ENCODE measurements at places on chromosomes 1 and 21. TPM values are rescaled to one million over a fixed set of nuclear protein-coding genes. Genes with fewer than 3 reads are reported as not detected.

GRCh38 chr1:172698224-172698623 lies 39.3 kb downstream of the FASLG start:
- DNase-seq: no peak

DNA sequence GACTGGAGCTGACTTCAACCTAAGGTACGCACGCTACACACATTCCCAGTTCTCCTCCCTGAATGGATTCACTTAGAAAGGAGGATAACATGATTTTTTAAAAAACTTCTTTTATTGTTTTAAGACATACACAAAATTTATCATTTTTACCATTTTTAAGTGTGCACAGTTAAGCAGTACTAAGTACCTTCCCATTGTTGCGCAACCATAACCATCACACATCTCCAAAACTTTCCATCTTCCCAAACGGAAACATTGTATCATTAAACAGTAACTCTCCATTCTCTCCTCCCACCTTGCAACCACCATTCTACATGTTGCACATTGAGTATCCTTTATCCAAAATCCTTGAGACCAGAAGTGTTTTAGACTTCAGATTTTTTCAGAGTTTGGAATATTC lies 36.2 kb upstream of the SEC16B start:
- DNase-seq: no peak

DNA sequence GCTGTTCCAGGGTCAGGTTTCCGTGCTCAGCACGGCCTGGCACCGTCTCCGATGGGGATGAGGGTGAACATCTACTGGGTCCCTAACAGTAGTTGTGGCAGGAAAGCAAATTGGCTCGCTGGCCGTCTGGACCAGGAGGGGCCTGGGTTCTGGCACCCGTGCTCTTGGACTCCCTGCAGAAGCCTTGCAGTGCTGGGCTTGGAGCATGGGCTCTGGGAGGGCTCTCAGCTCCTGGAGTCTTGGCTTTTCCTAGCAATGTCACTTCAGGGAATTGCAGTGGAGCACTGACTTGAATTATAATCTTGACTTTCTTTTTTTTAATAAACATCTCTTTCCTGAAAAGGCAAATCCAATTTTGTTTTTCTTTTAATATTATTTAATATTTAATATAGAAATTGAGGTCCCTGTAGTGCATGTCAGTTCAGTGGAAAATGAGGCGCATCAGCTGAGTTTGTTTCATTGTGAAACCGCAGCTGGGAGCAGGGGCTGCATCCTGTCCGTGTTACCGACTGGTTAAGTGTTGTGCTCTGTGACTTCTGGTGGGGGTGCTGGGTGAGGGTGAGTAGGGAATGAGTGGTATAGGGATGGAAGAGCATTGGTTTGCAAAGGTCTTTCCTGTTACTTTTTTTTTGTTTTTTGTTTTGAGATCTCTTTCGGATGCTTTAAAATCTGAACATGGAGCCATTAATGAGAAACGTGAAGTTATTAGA lies 64.1 kb downstream of the PEX14 start:
- no peak for DNase-seq

DNA sequence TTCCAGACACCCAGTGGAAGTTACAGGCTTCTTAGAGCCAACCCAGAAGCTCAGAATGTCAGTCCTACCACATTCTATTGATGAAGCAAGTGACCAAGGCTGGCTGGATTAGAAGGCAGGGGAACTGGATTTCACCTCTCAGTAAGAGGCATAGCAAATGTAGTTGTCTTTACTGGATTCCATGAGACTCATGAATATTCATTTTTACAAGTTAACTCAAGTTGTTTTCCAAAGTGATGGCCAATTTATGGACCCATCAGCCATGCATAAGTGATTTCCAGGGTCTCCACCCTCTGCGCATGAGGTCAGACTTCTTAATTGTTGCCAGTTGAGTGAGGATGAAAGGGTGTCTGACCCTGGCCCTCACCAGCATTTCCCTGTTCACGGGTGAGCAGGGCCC lies 426.8 kb upstream of the VAMP3 start:
- peak; percentile 25 for DNase-seq

DNA sequence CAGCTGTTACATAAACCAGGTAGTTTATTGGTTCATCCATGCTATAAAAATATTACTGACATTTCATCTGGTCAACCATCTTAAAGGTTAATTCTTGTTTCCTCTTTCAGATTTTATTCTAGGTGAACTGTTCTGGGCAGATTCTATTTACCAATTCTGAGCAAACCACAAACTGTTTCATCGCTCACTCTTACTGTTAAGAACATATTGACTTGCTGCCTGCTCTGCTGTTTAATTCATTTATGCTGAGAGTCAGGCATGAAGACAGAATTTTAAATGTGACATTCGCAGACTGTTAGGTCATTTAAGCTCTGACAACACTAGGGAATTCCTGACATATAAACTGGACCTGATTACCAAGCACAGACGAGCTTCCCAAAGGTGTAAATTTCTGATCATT lies 98.3 kb downstream of the PIGK start:
- no peak for DNase-seq

DNA sequence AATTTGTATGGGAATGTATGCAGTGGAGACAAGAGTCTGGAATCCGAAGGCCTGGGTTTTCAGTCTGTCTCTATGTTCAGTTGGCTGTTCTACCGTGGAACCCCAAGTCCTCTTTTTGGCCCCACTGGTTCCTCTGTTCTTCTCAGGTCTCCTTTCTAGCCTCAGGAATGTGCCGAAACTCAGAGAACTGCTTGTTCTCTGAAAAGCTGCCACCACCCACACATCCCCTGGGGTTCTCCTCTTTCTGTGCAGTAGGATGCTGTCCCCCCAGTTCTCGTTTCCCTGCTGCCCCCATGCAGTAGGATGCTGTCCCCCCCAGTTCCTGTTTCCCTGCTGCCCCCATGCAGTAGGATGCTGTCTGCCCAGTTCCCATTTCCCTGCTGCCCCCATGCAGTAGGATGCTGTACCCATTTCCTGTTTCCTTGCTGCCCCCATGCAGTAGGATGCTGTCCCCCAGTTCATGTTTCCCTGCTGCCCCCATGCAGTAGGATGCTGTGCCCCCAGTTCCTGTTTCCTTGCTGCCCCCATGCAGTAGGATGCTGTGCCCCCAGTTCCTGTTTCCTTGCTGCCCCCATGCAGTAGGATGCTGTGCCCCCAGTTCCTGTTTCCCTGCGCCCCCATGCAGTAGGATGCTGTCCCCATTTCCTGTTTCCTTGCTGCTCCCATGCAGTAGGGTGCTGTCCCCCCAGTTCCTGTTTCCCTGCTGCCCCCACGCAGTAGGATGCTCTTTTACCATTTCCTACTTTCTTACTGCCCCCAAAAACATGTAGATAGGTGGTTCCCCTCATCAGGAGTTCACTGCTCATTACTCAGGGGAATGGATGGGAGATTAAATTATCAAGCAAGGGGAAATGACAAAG lies 35.3 kb downstream of the OPTC start:
- DNase-seq: no peak

DNA sequence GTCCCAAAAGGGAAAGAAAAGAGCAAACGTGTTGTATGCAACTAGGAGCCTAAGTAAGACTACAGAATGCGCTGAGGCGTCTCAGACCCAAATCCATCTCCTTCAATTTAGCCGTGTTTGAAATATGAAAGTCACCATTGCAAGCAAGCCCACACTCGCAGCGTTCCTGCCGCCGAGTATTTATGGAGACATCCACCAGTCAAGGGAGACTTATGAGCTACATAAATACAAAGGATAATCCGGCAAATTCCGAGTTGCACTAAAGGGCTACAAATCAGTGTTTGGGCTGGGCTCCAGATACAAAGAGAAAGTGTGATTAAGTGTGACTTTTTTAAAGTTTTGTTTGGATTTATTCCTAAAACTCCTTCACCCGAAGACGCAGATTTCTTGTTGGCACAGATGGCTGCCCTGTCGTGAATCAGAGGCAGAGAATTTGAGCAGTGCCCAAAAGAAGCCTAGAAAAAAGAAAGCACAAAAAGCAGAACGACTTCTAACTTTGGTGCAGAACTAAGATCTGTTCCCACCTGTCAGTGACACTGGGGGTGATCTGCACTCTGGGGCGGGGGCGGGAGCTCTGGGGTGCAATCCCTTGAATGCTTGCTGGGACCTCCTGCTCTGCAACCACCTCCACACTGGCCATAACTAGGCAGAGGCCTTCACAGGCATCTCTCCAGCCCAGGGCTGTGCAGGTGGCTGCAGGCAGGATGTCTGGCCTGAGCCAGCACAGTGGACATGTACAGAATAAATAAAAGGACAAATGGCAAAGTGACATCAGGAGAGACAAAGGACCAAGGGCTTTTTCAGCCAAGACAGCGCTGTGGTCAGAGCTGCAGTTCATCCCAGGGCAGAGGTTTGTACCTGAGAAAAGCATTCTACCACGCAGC lies 489.7 kb downstream of the NPHP4 start:
- no peak for DNase-seq

DNA sequence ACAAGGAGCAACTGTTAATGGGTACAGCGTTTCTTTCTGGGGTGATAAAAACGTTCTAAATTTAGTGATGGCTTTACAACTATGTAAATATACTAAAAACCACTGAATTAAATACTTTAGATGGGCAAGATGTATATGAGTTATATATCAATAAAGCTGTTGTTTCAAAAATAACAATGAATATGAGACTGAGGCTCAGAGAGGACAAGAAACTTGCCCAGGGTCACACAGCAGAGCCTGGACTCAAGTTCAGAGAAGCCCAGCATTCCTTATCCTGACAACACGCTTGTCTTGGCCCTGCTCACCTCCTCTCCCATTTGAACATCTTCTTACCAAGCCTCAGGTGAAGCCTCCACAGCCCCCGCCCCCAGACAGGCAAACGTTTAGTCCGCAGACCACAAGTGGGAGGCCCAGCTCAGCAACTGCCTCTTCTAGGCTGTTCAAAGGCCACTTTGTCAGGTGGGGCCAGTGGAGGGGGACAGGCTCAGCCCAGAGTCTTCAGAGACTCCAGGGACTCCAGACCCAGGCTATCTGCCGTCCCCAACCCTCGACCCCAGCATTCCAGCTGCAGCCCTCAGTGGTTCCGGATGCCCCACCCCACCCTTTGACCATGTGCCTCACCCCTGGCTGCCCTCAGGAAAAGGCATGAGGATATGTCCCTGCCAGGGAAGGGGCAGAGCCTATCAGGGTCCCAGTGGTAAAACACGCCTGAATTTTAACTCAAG lies 17.9 kb downstream of the SDC3 start:
- no peak for DNase-seq

- DNase-seq: no peak
Observed at GRCh38 chr1:232226197-232226712, 403.7 kb downstream of the SIPA1L2 start.

GRCh38 chr21:44726826-44727225 lies 15.5 kb upstream of the TSPEAR start:
- DNase-seq: no peak

GRCh38 chr21:32328595-32328994 lies 29.9 kb downstream of the MRAP start:
- DNase-seq: peak; percentile 9

GRCh38 chr1:177130451-177130945 lies 34.0 kb downstream of the ASTN1 start:
- DNase-seq: no peak

GRCh38 chr1:47003896-47004403 lies 19.5 kb upstream of the CYP4X1 start:
- no peak for DNase-seq

DNA sequence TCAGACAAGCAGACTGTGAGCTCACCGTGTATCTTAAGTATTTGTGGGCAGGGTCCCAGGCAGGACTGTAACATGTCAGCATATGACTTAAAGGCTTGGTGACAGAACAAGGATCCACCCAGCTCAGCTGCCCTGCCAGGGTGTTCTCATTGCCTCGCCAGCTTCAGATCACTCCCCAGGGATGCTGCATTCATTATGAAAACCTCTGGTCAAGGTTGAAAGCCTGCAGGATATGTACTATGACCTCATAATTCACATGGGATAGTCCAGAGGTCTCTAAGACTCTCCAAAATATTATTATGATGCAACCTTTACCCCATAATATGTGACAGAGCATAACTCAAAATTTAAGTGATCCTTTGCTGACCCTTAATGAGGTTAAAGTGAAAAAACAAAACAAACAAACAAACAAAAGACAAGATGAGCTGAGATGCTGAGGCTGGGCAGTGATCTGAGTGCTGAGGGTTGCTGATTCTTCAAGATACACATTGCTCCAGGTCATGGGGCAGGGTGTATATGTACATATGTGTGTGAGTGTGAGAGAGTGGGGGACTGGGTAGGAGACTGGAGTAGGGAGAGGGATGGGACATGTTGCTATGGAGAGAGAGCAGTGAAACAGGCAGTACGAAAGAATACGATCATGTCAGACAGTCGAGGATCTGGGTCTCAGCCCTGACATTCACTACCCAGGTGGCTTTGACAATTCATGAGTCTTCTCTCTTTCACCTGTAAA lies 98.8 kb upstream of the DUSP10 start:
- no peak for DNase-seq

GRCh38 chr1:17013491-17014320 lies 2.0 kb upstream of the ATP13A2 start:
- no peak for DNase-seq

- DNase-seq: no peak
Observed at GRCh38 chr1:223230161-223230881, 87.3 kb upstream of the TLR5 start.

DNA sequence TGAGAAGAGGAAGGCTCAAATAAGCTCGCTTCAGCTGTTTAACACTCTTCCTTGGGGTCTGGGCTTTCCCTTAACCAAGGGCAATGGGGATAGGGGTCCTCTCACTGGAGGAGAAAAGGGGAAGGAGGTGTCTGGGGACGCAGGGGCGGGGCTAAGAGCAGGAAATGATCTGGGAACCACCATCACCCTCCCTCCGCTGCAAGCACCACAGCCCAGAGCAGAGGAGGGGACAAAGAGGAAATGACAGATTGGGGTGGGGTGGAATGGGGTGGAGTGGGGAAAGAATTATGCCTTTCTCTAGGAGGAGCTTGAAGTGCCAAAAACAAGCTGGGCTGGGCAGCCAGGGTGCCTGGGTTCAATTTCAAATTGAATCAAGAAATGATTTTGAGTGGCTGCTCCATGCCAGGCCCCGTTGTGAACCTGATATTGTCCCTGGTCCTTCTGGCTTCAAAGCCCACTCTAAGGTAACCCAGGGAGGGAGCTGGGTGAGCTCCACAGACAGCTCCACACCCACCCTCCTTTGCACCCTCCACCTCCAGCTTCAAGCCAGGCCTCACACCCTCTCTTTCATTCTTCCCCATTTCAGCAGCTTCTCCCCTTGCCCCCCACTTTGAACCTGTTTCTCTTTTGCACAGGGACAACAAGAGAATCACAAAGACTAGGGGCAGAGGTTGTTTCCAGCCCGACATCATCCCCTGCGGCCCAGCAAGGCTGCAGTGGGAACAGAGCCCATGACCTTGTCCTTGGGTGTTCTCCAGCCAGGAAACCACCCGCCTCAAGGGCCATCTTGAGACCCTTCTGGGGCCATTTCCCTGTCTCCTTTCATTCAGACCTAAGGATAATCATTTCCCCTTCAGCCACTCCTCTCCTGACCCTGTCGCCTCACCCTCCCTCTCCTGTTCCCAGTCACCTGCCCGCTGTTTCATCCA lies 1.1 kb downstream of the ARHGAP30 start:
- peak; percentile 85 for DNase-seq

Gene OR2T35
- 0.28 TPM for total RNA-seq

Gene ZNF683
- 0.25 TPM for total RNA-seq

Gene LELP1
- total RNA-seq: not detected

Gene UBASH3A
- total RNA-seq: 2.7 TPM

Gene RHOU
- 22.1 TPM for total RNA-seq

Gene CXADR
- total RNA-seq: 34.4 TPM

Gene SPRR1B
- total RNA-seq: not detected
